ENCODE measurements at places on chromosomes 16 and 17.

- no peak for DNase-seq
Measured at GRCh38 chr17:32104158-32104557, 38.1 kb upstream of the RHOT1 start.

DNA sequence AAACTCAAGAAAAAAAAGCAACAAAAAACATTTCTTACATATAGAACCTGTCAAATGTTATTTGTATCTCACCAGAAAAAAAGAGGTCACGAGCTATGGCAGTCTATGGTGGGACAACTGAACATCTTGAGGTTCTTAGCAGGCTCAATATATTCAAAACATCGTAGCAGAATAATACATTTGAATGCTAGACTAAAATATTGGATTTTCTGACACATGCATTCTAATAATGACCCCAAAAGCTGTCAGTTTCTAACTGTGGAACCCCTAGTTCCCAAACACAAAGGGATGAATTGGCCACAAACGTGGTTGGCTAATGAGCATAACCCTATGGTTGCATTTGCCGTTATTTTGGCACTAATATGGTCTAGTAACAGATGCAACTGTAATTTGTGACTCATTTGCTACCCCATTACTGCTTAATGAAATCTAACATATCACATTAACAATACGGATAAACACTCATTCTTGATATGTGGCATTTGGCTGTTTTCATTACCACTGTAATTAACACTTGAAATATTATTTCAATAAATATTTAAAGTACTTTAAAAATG, 81.2 kb downstream of the TOX3 start:
- DNase-seq = no peak

DNA sequence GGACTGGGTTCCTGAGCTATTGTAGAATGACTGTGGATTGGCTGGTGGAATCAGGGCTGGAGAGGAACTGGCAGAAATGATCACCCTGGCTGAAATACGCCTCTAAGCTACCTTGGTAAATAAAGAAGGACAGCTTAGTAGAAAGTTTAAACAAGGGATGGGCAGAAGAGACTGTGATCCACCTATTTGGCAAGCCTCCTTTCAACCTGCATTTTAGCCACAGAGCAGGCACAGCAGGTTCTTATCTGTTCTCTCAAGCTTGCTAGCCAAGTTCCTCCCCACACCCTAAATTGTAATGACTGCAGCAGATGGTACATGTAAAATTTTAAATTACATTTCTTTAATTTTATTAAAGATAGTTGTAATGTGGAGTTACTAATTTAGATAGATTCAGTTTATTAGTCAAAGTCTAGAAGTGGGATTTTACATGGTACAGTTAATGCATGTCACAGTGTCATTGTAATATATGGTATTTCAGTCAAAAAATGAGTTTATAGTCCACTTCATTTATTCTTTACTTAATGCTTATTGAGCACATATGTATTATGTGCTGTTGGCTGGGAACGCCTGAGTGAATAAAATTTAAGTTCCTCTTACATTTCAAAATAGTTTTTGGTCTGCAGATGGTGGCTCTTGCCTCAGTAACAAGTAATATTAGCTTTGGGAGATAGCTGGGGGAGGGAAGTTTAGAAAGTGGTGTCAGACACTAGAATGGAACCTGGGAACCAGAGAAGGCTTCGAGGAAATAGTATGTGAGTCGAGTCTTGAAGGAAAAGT, 11.2 kb downstream of the EPN2 start:
- DNase-seq = no peak

GRCh38 chr16:77299395-77299794, 100.2 kb downstream of the SYCE1L start:
- no peak for DNase-seq

- DNase-seq = no peak
Measured at GRCh38 chr17:39994448-39994847, 13.8 kb downstream of the PSMD3 start.

DNA sequence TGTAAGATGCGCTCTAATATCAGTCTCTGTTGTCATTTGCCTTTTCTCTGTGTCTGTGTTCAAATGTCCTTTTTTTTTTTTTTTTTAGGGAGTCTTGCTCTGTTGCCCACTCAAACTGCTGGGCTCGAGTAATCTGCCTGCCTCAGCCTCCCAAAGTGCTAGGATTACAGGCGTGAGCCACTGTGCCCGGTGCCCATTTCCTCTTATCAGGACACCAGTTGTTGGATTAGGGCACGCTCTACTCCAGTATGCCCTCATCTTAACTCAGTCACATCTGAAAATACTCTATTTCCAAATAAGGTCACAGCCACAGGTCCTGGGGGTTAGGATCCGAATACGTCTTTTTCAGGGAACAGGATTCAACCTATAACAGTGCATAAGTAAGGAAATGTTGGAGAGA, 1.9 kb upstream of the TRIM47 start:
- no peak for DNase-seq

- DNase-seq = no peak
Measured at GRCh38 chr16:10594312-10594950, 14.0 kb upstream of the EMP2 start.

GRCh38 chr17:69093279-69093789, 32.6 kb upstream of the ABCA9 start:
- no peak for DNase-seq

- DNase-seq = no peak
Measured at GRCh38 chr17:4130715-4131114, 12.1 kb downstream of the ZZEF1 start.

DNA sequence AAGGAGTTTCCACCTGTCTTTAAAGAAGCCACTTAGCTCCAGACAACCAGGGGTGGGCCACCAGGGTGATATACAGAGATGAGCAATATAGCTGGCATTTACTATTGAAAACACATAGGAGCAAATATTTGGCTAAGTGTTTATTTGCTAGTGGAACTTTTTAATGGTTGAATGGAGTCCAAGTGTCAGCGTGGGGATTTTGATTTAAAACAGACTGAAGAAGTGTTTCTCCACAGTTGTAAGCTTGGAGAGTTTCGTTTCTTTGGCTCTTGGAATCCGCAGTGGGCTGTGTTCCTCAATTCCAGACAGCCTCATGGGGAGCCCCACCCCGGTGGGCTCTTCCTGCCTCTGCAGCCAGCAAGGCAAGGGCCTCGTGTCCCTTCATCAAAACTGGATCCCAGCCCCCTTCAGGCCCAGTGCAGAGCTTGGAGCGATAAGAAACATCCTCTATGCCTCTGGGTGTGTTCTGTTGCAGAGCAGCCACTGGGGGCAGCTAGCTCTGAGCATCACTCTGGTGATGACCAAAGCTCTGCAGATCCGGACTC, 36.1 kb downstream of the NOG start:
- DNase-seq = no peak

GRCh38 chr16:49350265-49351095, 23.1 kb upstream of the C16orf78 start:
- no peak for DNase-seq

DNA sequence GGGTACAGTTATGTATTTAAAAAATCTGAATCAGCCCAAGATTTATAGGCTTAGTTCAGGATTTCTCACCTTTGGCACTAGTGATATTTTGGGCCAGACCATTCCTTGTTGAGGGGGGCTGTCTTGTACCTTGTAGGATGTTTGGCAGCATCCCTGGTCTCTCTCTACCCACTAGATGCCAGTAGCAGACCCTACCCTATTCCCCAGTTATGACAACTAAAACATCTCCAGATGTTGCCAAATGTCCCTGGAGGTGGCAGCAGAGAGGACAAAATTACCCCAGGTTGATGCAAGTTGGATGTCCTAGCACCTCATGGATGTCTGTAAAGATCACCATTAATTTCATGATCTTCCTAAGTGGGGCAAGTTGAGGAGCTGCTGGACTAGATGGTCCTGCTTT, 45.8 kb downstream of the SYT17 start:
- no peak for DNase-seq

DNA sequence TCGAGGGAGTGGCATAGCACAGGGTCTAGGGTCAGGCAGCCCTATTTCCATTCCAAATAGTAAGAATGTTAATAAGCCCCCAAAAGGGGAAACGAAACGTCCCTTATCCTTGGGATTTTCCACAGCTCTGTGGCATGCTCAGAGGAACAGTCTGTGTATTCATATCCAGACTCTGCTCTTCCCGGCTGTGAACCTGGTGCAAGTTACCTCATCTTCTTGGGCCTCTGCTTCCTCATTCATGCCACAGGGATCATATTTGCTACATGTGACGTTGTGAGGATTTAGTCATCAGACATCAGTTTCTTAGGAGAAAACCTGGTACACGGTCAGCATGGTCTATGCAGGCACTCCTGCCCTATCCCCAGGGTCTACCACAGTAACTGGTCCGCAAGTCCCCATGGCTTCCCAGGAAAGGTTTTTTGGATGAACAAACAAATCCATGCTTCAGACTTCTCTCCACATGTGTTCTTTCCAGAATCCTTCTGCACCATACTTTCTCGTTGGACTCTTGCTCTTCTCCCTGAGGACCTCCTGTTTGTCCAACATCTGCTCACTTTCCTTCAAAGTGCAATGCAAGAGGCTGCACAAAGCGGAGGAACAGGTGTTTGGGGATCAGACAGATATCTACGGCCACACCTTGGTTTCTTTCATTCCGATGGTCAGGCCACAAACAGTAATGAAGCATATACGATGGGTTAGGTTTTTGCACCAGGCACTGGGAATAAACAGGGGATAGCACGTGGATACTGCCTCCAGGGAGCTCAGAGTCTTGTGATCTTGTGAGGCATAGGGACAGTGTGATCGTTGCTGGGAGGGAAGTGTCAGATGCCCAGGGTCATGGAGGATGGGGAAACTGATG, 17.7 kb downstream of the GLP2R start:
- DNase-seq = no peak

DNA sequence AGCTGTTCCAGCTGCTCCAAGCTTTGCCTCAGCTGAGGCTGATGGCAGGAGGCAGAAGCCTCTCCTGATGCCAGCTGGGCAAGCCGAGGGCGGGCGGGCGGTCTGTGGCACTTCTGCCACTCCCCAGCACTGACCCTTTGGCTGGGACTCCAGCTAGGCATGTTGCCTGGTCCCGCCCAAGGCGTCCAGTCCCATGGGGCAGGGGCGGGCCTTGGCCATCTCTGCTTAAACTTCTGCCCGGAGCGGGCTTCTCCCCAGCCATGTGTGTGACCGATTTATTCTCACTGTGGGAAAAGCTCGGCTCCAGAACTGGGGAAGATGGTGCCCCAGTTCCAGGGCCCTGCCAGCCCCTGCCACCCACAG, 349.1 kb downstream of the SEC14L1 start:
- DNase-seq = no peak

DNA sequence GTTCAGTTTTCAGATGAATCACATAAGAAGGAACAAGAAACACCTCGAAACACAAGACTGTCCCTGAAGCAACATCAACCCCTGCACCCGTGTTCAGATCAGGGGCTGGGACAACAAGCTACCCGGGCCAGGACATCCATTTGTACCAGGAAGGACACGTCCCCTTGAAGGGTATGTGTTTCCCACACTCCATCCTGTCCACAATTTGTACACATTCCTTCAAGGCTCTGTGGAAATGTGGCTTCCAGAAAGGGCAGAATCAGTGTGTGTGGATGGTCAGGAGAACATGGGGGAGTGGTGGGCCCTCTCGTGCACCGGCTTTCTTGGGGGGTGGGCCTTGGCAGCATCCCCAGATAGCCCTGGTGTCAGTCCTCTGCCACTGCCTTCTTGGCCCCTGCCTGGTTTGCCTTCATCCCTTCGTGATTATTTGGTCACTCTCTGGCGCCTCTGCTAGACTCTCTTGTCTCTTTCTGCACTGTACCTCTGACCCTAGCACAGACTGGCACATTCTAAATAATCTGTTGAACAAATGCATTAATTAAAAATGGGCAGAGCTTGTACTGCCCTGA, 10.3 kb downstream of the KIFC3 start:
- DNase-seq = no peak

DNA sequence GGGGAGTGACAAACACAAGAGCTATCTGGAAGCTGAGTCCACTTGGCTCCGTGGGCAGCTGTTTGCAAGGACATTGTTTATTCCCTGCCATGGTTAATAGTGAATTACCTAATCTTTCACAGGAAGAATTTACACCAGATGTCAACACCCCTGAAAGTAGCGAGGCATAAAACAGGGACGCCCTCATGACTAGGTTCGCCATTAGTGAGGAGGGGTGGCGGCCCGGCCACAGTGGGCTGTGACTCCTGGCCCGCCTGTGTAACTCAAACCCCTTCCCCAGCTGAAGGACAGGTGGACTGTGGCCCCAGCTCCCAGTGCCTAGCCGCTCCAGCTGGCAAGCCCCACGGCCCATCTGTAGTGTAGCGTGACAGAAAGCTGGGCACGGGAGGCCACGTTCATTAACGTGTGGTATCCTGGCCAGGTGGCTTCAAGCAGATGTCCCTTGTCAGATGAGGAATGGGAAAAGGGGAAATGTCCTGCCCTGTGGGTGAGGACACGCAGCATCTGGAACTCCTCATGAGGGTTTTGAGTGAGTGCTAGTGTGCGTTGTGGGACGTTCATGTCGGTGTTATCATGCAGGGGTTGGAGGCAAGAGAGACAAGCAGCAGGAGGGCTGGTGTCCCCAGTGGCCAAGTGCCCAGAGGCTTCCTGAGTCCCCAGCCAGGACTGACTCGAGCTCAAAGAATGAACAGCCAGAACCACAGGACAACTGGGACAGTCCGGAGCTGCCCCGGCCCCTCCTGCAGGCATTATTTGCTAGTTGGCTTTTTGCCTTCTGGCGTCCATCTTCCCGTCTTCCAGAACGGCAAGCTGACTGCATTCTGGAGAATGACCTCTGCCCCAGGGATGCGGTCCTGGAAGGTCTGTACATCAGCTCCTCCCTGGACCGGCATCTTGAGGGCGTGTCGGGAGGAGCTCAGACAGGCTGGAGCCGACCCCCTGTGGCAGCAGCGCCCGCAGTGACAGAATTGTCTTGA, 19.2 kb downstream of the KDM8 start:
- no peak for DNase-seq

DNA sequence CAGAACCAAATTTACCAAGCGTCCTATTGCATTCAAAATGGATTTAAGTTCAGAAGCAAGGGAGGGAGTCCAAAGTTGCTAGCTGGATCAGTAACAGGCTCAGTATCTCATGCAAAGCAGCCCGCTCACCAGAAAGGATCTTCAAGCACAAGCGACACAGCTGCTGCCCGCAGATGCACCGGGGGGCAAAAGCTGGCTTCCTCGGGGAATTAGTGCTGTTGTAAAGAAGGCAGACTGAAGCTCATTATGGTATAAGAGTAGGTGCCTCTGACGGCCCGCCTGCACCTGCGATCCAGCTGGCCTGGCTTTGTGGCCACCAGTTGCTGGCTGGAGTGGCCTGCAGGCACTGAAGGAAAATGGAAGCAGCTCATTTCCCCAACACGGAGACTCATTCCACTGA, 128.4 kb upstream of the RCVRN start:
- no peak for DNase-seq

DNA sequence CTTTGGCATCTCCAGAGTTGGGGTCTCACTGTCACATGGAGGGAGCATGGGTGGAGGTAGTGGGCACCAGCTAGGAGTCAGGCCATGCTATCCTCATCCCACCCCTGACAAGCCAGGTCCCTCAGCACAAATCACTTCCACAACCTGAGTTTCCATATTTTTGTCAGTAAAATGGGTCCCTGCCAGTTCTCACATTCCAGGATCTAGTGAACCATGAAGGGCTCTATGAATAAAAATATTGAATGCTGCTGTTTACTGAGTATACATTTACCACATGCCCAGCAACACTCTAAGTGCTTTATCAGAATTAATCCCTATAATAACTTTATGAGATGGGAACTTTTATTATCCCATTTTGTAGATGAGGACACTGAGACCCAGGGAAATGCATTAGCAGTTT, 16.8 kb downstream of the SEZ6 start:
- DNase-seq = no peak

GRCh38 chr17:63881935-63882601, at the start of gene GH2:
Gene GH2, minus strand, starts transcription at chr17:63881944. Its CDS starts 143 bp downstream, at chr17:63881801.
- peak; percentile 51 for DNase-seq

Data from CD4-positive, alpha-beta memory T cell (primary cell).